Activated CD4-positive, alpha-beta T cell treated with anti-CD3 and anti-CD28 coated beads for 24 hours (primary cell): ENCODE measurements at places on chromosomes 2 and 18.

DNA sequence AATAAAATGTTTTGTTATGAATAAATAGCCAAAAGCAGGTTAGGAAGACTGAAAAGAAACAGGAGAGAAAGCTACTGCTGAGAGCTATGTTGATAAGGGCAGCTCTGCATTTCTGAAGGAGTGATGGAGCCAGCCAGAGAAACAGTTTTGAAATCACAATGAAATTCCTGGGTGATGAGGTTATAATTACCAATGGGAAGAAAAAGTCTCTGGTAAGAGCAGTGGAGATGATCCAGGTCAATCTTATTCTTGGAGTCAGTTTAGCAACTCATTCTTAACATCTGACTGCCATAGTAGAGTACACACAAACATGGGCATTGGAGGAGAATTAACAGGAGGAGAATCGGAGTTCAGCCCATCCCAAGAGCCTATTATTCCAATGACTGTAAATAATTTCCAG, 2.4 kb downstream of the ALKAL2 start:
- no peak for DNase-seq

DNA sequence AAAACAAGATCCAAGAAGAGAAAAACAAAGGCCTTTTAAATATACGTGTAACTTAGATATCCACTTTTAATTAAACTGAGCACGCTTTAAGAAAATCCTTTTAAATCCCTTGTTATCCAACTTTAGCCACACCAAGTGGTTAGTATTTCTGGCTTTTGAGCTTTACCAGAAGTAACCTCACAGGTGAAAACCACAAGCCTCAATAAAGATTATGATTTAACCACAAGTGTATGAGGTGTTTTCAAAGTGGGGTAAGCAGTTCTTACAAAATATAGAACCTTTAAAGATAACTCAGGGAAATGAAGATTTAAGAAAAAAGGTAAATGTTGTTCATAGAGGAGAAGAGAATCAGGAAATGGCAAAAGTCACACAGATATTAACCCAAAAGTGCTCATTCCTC, 58.4 kb upstream of the CDCA7 start:
- no peak for DNase-seq

DNA sequence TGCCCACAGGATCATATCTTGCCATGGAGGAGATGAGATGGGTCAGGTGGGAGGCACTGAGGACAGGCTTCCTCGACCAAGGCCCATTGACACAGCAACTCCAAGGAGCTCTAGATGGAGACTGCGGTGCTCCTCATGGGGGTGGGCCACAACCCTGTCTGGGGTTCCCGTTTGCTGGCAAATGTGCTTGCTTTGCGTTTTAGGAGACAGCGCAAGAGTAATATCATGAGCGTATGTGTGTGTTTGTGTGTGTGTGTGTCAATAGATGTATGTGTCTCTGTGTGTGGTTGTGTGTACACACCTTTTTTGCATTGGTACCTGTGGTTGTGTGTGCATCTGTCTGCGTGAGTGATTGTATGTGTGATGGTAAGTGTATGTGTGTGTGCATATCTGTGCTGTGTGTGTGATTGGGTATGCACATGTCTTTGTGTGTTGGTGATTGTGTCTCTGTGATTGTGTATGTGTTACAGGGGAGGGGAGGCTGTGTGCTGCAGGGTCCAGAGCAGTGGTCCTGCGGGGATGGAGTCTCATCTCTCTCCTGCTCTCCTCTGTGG, 4.4 kb downstream of the FBLN7 start:
- DNase-seq = no peak

- DNase-seq = no peak
Measured at GRCh38 chr18:24766376-24766775, 305.9 kb downstream of the HRH4 start.

DNA sequence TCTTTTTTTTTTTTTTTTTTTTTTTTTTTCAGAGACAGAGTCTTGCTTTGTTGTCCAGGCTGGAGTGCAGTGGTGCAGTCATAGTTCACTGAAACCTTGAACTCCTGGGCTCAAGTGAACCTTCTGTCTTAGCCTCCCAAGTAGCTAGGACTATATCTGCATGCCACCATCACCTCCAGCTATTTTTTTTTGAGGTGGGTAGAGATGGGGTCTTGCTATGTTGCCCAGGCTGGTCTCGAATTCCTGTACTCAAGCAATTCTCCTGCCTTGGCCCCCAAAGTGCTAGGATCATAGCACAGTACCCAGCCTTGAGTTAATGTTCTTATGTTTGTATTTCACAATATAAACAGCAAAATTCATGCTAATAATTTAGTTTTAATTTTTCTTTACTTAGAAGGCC, 62.9 kb upstream of the IGFBP2 start:
- DNase-seq = no peak

DNA sequence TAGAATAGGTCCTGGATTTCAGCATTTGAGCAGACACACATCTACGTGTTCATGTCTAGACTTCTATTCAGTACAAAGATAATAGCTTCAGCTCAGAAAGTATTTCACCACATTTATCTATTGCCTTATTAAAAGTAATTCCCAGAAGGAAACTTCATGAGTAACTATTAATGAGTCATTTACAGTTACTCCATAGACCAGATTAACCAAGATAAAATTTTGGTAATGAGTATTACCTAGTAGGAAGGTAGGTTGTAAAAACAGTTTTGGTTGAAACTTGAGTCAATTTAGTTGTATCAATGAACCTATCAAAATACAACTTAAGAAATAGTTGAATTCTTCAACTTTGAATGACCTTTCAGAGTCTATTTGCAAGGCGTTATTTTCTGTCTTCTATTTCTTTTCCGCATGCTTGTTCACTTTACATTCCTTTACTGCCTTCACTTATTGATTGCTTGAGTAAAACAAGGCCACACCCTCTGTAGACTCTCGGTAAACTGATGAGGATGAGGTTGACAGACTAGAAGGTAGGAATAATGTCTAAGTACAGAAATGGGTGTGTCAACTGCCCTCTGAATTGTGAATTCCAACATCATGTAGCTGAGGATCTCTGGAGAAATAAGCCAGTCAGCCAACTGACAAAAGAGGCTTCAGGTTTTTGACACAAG, 1165.6 kb upstream of the ZEB2 start:
- DNase-seq = no peak

DNA sequence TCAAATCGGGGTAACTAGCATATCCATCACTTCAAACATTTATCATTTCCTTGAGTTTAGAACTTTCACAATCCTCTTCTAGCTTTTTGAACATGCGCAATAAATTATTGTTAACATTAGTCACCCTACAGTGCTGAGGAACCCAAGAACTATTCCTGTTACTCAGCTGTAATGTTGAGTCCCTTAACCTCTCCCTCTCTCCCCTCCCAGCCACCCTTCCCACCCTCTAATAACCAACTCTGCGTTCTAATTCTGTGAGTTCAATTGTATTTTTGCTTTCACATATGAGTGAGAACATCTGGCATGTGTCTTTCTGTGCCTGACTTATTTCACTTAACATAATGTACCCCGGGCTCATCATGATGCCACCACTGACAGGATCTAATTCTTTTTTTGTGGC, 78.6 kb upstream of the RANBP2 start:
- no peak for DNase-seq

DNA sequence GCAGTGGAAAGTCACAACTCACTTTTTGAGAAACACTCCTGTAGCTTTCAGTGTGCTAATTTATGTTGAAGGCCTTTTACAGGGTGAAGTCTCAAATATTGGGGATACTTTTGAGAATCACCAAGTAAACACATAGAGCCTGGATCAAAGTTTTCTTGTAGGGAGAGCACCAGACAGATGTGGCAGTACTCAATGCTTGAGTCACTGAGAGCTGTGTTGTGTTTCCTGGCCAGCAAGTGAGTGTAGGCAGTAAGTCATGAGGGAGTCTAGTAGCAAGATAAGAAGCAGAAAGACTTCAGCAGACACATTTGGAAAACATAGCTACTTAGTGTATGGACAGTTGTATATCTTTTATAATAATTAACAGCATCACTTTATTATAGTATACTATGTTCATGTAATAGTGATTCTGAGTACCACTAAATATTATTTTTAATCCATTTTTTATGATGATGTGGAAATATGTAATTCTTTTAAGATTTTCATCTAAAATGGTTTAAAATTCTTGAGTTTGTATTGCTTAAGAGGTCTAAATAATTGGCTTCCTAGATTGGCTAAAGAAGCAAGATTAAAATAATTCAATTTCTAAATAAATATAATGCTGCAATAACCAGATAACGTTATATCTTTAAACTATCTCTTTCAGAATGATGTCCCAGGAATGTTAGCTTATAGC, 12.8 kb downstream of the PSMD1 start:
- DNase-seq = no peak

DNA sequence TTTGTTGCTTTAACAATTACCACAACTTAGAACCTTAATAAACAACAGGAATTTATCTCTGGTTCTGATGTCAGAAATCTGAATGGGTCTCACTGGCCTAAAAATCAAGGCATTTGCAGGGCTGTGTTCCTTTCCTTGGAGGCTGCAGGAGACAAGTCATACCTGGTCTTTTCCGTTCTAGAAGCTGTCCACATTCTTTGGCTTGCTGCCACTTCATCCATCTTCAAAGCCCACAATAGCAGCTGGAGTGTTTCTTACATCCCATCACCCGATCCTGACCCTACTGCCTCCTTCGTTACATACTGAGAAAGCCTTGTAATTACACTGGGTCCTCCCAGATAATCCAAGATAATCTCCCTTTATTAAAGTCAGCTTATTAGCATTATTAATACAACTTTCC, 18.1 kb downstream of the NETO1 start:
- DNase-seq = no peak

DNA sequence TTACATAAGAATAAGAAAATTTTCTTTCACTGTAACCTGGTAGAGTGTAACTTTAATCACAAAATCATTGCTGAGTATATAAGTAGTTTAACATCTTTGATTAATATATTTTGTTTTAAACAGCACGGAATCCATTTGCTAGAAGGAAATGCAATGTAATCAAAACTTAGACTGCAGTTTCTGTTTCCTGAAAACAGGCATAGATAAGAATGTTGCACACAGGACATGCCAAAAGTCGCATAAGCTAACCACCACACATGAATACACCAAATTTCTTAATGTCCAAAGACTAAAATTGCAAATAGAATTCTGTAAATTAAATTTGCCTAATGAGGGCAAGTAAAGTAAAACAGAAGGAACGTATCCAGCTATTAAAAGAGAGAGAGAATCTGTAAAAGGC, 51.0 kb upstream of the SERPINB2 start:
- DNase-seq = no peak

GRCh38 chr2:37052600-37053332, 31.4 kb downstream of the HEATR5B start:
- DNase-seq = no peak

GRCh38 chr2:196278491-196278911, 107.1 kb upstream of the STK17B start:
- peak; percentile 33 for DNase-seq

DNA sequence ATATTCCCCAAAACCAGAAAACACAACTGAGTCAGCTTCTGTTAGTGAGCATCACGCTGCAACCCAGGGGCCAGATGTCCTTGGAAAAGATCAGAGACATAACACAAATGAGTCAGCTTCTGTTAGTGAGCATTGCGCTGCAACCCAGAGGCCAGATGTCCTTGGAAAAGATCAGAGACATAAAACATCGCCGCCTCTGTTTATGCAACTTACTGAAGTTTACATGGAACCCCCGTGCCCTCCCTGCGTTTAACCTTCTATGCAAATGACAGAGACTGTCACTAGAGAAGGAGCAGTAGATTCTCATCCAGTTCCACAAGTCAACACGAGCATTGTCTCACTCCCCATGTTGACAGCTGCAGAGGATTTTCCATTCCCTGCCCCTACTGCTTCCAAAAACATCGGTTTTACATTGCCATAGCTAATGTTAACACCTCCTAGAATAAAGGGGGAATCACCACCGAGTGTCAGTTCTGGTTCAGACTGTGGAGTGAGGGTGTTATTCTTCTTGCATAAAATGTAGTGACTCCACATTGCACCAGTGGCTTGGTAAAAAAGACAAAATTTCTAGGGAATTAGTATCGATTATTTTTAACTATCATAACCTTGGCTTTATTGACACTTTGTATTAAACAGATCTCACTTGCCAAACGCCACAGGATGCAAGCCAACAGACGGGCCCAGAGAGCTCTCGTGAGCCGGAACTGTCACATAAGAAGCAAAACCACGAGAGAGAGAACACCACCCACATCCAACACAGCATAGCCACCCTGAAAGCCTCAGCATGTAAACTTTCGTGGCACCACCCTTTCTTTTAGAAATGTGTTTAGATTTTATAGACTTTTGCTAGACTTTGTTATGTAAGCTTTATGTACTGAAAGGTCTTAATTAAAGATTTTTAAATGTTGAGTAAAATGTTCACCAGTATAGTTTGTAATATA, 87.7 kb downstream of the SH3YL1 start:
- DNase-seq = no peak

DNA sequence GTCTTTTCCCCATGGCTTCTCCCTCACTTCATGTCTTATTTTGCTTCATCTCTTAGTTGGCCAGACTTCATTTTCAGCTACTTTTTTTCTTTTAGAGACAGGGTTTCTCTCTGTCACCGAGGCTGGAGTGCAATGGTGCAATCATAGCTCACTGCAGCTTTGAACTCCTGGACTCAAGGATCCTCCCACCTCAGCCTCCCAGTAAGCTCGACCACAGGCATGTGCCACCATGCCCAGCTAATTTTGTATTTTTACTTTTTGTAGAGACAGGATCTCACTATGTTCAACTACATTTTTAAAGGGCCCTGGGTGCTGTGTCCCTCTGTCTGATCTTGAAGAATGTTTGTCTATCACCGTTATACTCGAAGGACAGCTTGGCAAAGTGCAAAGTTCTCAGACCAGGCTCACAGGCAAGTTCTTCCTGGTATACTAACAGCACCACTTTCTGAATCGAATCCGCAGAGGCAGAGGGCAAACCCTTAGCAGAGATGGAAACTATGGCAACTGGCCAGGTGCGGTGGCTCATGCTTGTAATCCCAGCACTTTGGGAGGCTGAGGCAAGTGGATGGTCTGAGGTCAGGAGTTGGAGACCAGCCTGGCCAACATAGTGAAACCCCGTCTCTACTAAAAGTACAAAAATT, 60.9 kb downstream of the SOWAHC start:
- no peak for DNase-seq

DNA sequence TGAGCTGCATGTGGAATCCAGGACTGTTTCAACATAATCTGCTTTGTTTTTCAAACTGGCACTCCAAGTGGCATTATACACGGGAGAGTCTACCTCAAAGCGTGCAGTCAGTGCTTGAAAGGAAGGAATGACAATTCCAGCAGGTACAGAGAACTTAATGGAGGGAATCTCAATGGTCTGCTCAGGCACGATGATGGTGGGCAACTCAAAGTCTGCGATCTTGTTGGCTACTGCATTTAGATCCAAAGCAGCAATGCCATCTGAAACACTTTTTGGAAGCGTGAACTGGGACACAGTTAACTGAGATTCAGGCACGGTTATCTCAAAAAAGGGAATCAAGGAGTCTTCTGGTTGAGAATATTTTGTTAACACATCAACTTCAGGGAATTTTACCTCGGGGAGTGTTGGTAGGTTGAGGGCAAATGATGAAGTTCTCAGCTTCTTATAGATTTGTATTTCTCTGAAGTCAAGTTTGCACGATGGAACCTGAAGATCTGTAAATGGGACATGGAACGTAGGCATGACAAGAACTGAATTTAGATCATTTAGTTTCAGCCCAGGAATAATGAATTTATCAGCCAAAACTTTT, 38.7 kb downstream of the APOB start:
- DNase-seq = no peak
